Stimulated activated CD4-positive, alpha-beta T cell treated with anti-CD3 and anti-CD28 coated beads, Interleukin-1b, Interleukin-23, amount 100 ng/mL, for 1 hour (primary cell): ENCODE measurements at places on chromosomes 5 and 9.

DNA sequence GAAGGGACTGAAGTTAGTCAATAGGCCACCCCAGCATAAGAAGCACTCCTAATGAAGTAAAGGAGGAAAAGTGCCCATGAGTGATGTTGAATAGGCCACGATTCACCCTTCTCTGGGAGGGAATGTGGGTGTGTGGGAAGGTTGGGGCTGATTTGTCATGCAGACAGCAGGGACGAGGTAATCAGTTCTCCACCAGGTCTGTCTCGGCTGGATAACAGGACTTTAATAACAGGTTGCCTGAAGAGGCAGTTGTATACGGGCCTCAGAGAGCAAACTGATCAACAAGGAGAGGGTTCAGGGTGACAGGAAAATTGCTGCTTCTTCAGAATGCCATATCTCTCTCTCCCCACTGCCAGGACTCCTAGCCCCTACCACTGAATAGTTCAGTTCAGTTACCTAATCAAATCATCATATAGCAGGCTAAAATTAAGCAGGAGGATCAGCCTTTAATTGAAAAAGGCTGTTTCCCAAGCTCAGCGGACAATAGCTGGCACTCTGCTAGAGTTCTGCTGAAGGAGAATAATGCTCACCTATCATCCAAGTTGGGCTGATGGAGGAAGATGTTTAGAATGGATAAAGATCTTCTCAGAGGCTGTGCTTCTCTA, 43.6 kb upstream of the SMIM32 start:
- no peak for DNase-seq

DNA sequence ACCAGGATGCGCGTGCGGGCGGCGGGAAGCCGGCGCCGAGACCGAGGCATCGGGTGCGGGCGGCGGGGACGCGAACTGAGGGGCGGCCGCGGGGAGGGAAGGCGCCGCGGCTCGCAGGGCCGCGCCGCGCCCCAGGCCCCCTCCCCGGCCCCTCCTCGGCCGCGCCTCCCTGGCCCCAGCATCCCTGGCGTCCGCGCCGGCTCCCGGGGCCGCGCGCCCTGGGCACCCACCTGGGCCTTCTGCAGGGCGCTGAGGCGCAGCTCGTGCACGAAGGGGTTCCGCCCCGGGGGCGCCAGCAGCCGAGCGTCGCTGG, 324 bp downstream of the LPCAT1 start:
- no peak for DNase-seq

- no peak for DNase-seq
These were observed 65.3 kb downstream of the ACTBL2 start for GRCh38 chr5:57417320-57417719.

- no peak for DNase-seq
These were observed 133.0 kb upstream of the STK32A start for GRCh38 chr5:147101659-147102369.

GRCh38 chr9:104921067-104921741, 6.8 kb downstream of the ABCA1 start:
- DNase-seq, result no peak

DNA sequence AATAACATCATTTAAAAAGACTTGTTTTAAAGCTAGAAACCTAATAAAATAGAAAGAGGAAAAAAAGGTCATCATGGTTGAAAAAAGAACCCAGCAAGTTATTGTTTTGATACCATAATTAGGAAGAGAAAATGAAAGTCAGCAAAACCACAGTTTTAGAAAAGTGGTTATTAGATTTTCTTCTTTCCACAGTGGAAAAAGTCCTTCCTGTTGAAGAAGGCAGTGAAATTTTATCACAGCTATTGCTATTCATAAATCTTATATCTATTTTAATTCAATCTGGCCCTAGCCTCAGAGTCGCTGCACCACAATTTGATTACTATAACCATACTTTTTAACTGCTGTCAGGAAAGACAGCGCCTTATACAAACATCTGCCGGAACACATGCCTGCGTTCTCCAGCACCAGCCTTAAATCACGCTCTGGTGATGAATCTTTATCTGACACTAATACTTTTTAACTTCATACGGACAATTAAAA, 60.3 kb downstream of the MAPKAP1 start:
- DNase-seq, result no peak

DNA sequence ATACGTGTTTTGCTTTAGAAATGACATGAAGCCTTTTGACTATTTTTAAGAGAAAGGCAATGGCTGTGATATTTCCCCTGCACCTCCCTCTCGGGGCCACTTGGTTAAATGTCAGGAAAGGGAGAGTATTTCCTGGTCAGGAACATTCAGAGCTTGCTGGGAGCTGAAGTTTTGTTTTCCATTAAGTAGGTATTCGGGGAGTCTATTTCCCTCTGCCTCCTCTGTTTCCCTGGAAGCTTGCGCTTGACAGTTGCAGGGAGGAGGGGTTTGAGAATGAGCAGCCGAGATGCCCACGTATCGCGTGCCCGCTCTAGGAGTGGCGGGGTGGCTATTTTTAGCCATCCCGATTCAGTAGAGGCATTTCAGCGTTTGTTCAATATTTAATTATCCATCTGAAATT, 6.7 kb downstream of the DAB2IP start:
- DNase-seq, result no peak

- no peak for DNase-seq
These were observed 32.1 kb downstream of the MARCHF3 start for GRCh38 chr5:126998201-126998631.

GRCh38 chr9:9045072-9045471, 1245.5 kb upstream of the DMAC1 start:
- DNase-seq, result no peak

GRCh38 chr5:137155261-137156000, 343.7 kb downstream of the SPOCK1 start:
- DNase-seq, result no peak

DNA sequence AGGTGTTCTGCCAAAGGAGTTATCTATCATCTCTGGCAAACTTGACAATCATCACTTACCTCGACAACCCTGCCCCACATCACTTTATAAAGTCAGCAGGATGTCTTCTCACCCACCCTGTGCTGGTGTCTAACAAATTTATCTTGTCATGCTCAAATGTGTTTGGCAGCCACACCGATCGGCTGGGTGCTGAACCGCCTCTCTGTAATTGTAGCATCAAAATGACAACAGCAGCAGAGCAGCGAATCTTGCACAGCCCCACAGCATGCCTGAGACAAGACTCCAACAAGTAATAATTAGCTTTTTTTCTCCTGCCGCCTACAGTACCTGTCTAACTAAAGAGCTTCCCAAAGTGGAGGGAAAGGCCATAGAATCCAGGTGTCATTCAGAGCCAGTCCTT, 176.2 kb downstream of the NR3C1 start:
- no peak for DNase-seq

- no peak for DNase-seq
These were observed 475.7 kb upstream of the TNC start for GRCh38 chr9:115593587-115594091.

DNA sequence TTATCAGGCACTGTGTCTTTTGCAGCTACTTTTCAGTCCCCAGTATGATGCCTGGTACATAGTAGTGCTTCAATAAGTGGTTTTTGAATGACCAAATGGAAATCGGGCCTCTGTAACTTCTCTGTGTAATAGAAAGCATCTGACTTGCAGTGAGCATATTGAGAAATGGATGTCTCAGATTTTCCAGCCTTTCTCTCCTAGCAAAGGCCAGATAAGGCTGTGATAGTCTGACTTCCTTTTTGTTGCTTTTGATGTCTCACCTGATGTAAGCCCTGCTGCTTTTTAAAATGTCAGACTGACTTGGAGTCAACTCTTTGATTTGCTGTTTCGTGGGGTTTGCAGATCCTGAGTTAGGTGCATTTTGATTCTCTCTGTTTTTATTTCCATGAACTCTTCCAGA, 590.0 kb upstream of the ZNF608 start:
- no peak for DNase-seq

- DNase-seq, result no peak
These were observed 347.5 kb downstream of the ZSWIM6 start for GRCh38 chr5:61679562-61679961.

GRCh38 chr5:168867241-168867640, 288.1 kb upstream of the PANK3 start:
- no peak for DNase-seq

GRCh38 chr9:35357116-35357515, 132.8 kb upstream of the RUSC2 start:
- DNase-seq, result no peak

- DNase-seq, result no peak
These were observed at the start of gene ARHGEF39 for GRCh38 chr9:35664531-35665470. Gene ARHGEF39 (minus strand): TSS chr9:35665195. CDS start chr9:35665169, 26 bp downstream.

GRCh38 chr9:102975251-102975650, 19.9 kb upstream of the CYLC2 start:
- no peak for DNase-seq

- DNase-seq, result no peak
These were observed 12.2 kb downstream of the MEGF9 start for GRCh38 chr9:120702075-120702474.

DNA sequence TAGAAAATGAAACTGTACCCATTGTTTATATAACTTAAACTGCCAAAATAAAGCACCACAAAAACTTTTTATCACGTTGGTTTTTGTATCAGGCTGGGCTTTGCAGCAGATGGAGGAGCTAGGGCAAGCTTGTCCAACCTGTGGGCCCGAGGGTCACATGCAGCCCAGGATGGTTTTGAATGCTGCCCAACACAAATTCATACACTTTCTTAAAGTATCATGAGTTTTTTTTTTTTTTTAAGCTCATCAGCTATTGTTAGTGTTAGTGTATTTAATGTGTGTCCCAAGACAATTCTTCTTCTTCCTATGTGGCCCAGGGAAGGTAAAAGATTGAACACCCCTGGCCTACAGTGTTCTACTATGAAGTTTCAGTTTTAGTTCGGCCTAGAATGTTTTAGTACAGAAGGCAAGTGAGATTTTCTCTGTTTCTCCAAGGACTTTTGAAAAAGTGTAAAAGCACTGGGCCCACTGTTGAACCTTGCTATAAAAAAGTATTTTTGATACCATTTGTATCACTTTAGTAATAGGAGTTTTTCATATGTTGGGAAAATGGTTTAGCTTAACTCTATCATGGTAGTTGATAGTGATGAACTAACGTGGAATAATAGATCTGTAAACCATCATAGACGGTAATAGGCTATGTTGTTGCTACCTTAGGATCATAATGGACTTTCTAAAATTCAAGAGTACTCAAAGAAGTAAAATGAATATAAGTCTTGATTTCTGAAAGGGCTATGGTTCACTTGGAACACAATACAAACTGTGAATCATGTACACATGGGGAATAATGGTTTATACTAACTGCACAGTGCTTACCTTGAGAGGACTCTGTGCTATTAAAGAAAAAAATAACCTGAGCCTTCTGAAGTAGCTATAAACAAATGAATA, 2.9 kb downstream of the CDKN2A start:
- no peak for DNase-seq

- DNase-seq, result no peak
These were observed at the start of gene ZFP2 for GRCh38 chr5:178895615-178896571. Gene ZFP2 (plus strand): TSS chr5:178895913. CDS start chr5:178931314, 35,401 bp downstream.

GRCh38 chr5:95928724-95929253, 32.9 kb downstream of the ELL2 start:
- no peak for DNase-seq

DNA sequence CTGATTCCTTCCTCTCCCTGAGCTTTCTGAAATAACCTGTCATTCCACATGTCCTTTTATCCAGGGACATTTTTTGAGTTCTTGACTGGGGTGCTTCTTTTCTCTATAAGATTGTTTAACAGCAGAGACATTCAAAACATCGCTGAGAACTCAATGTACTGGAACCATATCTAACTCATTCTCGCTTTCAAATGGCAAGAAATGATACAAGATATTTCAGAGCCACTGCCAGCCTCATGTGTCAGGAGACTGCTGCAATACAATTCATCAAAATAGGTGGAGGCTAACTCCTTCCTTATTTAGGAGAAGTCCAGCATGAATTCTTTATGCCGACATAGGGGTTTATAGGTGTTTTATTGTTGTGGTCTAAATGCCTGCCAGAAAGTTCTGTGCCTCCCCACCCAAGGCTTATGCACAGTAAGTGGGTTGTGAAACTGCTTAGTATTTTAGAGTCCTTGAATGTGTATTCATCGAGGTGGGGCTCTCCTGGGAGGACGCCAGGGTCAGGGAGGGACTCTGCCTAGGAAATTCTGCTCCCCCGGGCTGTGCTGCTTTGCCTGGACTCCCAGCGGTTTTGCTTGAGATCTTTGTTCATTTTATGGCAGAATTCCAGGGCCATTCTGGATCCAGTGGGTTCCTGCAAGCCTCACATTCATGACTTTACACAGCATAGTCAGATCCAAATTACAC, 53.9 kb downstream of the ZNF474 start:
- no peak for DNase-seq

- DNase-seq, result no peak
These were observed 4.7 kb upstream of the COL27A1 start for GRCh38 chr9:114150608-114151007.

DNA sequence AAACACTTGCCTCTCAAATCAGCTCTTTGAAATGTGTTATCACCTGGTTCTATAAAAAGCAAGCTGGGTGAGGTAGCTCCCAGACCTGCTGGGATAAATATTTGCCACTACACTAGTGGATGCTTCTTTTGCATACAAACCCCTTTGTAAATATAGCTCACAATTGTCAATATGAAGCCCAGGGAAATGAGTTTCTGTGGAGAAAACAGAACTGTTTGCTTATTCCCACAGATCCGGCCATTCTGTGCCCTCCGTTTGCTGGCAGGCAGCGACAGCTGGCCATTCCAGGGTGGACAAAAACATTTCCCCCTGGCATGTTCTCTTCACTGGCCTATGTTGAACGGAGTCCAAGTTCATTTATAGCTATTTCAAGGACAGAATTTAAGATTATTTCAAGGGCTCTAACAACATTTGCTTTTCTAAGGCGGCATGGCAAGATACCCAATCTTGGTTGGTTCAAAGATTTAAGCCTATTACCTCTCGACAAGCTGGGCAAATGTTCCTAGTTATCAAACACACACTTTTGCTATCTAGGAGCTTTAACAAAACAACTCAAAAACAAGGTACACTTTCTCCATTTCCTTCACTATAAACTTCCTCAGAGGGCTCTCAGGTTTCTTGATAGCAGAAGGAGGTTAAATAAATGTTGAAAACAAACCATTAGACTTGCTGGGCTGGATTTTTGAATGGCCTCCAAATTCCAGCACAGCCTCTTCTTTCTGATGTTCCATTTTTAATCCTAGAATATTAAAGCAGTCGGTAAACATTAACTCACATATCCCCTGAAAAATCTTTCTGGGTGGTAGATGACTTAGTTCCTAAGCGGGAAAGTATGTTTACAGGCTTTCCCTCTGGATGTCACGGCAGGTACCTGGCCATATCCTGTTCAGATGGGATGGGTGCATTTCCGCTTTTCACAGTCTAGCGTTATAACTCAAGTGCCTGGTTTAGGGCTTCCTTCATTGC, 332.3 kb downstream of the PLK2 start:
- no peak for DNase-seq

DNA sequence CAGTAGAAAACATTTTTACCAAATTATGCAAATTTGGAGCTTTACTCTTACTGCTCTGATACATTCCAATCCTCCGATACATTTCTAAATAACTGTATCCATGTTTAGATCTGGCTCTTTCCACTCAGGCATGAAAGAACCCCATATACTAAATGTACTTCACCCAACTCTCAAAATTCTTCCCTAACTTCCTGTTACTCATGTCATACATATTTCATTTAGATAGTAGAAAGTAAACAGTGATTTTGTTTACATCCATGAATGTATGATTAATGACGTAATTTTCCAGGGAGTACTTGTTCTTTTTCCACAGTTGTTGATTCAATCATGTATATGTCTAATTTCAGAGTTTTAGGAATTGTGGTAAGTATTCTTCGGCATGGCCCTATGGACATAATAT, 1426.5 kb upstream of the C9orf72 start:
- DNase-seq, result no peak
